ENCODE measurements at places on chromosomes 3 and 15.

GRCh38 chr3:48661501-48662144 is 1.1 kb downstream of the CELSR3 start:
- DNase-seq: no peak

DNA sequence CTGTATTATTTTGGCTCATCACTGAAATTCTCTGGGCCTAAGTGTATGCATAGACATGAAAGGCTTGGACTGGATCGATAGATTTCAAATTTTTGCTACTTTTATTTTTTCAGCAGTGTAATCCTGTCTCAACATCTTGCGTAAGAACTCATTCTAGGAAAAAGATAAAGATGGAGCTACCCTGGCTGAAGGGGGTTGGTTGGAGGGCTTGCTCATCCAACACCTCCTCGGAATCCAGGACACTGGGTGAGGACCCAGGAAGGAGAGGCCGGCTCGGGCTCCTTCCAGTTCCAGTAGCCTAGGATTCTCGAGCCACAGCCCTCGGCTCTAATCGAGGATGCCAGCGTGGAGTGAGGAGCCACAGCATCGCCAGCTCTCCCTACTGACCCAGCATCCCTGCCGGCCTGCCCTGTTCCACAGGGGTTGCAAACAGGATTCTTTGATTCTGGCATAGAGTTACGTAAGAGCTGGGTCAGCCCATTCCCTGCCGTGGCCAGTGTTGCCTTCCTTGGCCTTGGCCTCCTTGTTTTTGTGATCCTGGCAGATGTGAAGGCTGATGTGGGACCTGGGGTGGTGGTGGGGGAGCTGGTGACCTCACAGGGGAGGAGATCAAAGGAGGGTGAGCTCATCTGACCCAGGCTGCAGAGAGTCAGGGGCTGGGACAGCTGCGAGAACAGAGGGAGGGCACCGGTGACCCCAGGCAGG is 149.5 kb downstream of the ALDH1A2 start:
- DNase-seq: no peak

DNA sequence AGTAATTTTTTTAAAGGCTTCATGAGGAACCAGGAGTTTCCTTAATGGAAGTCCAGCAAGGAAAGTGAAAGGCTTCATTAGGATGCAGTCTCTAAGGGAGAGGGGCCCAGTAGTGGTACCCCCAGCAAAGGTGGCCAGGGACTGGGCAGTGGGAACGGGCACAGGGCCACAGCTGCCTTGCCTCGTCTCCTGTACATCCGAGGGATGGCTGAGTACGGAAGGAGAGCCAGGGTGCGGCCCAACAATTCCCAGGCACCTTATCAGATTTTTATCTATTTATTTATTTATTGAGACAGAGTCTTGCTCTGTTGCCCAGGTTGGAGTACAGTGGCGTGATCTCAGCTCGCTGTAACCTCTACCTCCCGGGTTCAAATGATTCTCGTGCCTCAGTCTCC is 14.5 kb downstream of the SEMA3G start:
- DNase-seq: no peak

- DNase-seq: no peak
Observed at GRCh38 chr3:62084558-62084957, 288.8 kb downstream of the FEZF2 start.

DNA sequence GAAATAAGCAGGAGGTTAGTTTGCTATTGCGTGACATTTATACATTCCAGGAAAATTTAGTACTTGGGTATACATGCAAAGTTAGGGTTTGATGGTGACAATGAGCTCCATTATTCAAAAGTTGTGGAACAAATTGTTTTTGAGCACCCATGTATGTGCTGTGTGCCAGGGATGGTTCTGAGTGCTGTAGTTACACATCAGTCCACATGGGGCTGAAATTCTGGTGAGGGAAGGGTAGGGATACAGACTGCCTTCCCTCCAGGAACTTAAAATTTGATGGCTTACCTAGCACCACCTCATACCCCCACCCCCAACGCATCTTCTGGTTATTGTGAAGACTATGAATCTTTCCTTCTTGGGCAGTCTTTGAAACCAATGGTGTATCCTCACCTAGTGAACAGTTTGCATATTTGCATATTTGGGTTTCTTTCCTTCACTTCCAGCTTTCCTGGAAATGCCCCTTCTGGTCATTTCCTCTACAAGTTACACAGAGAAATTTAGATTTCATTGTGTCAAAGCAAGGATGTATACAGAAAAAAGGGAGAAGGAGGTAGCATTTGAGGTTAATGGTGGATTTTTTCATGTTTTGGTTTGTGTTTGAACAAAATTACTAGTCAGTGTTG is 222.0 kb upstream of the IL12A start:
- DNase-seq: no peak

- no peak for DNase-seq
Observed at GRCh38 chr3:105199217-105199616, 167.5 kb upstream of the ALCAM start.

DNA sequence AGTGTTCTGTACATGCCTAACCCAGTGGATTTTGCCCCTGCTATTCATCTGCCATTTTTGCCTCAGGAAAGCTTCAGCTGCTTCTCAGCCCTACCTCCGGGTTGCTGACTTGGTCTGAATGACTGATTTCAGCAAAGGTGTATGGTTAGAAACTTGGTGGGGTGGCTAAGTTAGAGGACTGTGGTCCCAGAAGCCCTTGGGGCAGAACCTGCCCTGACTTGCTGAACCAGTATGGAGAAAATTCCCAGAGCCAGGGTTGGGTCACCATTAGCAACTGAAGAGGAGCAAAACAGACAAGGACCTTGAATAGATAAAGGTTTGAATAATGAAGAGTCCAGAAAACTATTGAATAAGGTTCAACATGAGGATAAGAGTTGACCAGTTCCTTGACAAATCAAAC is 6.1 kb upstream of the WWTR1 start:
- no peak for DNase-seq
